Activated naive CD4-positive, alpha-beta T cell treated with anti-CD3 and anti-CD28 coated beads for 36 hours (primary cell): ENCODE measurements at places on chromosomes 6 and 20. TPM values are rescaled to one million over a fixed set of nuclear protein-coding genes. Genes with fewer than 3 reads are reported as not detected.

DNA sequence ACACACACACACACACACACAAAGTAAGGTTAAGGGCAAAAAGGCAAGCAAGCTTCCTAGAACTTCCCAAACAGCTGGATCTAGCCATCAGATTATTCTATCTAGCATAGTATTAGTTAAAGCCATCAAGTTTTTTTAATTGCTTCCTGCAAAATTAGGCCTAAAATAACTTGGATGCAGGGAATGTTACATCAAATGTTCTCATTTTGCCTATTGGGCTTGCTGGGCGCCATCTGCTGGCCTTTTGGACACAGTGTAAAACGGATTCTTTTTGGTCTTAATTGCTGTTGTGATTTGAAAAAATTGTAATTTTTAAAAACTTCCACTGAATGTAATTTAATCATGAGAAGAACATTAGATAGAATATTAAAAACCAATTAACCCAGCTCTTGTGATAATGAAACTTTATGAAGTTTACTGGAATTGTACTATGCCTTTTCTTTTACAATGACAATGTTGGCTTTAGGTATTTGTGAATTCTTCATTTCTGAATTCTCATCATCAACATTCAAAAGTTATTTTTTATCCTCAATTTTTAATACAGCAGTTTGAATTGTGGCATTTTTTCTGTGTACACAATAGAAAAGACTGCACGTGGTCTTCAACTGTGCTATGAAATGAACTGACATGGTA, 6.8 kb downstream of the MKKS start:
- H3K27ac ChIP-seq: no peak overlapping the region
- H3K4me1 ChIP-seq: peaks cover 44% of the 10 kb centered on the region
- peaks cover 12% of the 10 kb centered on the region for H3K36me3 ChIP-seq
- DNase-seq: peak; percentile 63
- no peak overlapping the region for H3K4me3 ChIP-seq

Gene FITM2
- 2.1 TPM for total RNA-seq

GRCh38 chr6:13708736-13709135, 2.9 kb downstream of the RANBP9 start:
- peak overlapping the region; percentile 90 for H3K27ac ChIP-seq
- H3K36me3 ChIP-seq: peaks cover 15% of the 10 kb centered on the region
- DNase-seq: no peak
- peak overlapping the region; percentile 87 for H3K4me3 ChIP-seq
- H3K27me3 ChIP-seq: no peaks in the 10 kb centered on the region

Gene HAO1
- total RNA-seq: not detected

Gene SIRPB2
- total RNA-seq: not detected
